ENCODE measurements at places on chromosomes 12 and 14. TPM values are rescaled to one million over a fixed set of nuclear protein-coding genes. Genes with fewer than 3 reads are reported as not detected.

DNA sequence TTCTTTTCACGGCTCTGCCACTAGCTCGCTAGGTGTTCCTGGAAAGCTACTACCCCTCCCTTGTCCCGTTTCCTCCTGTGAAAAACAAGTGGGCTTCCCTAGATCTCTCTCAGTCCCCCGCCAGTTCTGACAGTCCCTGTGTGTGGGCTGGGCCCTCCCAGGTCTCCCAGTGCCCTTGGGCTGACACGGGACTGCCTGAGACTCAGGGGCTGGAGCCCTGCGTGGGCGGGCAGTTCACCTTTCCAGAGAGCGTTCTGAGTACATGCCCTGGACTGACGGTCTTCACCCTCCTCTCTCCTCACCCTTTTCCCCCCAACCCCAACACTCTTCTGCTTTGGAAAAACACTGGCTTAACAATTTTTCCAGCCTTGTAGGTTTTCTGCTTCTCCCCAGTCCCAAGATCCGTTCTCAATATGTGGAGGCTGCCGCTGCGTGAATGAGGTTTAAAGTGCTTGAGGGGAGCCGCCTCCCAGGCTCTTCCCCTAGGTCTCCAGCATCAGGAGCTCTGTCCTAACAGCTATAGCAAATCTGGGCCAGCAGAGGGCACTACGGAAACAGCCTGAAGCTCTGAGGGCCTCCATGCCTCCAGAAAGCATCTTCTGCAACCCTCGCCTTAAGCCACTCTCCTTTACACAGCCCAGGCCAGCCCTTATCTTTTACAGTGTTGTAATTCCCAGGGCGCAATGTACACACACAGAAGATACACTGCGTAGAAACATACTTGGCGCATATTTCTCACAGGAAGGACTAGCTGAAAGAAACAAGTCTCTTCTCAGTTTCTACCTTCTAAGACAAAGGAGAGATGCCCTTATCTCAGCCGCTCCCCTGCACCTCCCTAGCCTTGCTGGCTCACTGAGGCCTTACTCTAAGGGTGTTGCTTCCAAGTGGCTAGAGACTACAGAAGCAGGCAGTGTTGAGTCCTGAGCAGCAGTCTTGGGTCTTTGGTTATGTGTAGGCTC lies 10.4 kb upstream of the DCD start:
- H3K27ac ChIP-seq, result no peak overlapping the region
- no peak for DNase-seq
- no peak overlapping the region for H3K4me3 ChIP-seq
- no peaks in the 10 kb centered on the region for H3K4me1 ChIP-seq

GRCh38 chr12:32773691-32774090 lies 18.0 kb upstream of the YARS2 start:
- H3K4me3 ChIP-seq, result no peak overlapping the region
- H3K36me3 ChIP-seq, result no peaks in the 10 kb centered on the region
- H3K27ac ChIP-seq, result no peak overlapping the region

- DNase-seq, result no peak
- H3K27me3 ChIP-seq, result no peaks in the 10 kb centered on the region
- no peaks in the 10 kb centered on the region for H3K36me3 ChIP-seq
- no peak overlapping the region for H3K27ac ChIP-seq
Measured at GRCh38 chr12:115542656-115543055, 734.8 kb downstream of the MED13L start.

- no peaks in the 10 kb centered on the region for H3K36me3 ChIP-seq
- H3K4me1 ChIP-seq, result no peaks in the 10 kb centered on the region
- H3K4me3 ChIP-seq, result no peak overlapping the region
- no peaks in the 10 kb centered on the region for H3K27me3 ChIP-seq
- DNase-seq, result no peak
Measured at GRCh38 chr12:38556647-38557046, 240.1 kb downstream of the ALG10B start.

DNA sequence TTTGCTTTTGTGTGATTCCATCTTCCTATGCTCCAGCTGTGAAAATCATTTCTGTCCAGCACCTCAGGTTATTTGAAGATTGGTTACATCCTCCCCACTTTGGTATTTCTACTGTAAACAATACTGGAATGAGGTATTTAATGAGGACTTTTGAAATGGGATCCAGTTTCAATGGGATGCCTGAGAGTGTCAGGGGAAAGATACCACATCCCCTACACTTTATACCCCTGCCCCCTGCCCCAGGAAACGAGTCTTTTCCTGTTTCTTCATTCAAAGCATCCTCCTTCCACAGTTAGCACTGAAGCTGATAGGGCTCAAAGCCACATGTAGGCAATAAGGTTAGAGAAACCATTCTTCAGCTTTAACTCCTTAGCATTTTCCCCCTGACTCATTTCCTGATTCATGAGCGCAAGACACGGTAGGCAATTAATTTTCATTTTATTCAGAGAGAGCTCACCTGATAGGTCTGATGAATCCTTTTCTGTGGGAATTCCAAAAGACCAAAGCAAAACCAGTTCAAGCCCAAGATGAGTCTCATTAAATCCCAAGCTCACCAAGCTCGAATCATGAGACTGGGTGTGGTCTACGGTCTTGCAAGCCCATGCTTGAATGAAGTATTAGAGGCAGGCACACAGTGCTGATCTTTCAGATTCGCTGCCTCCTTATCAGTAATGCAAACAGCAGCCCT lies 143.6 kb upstream of the CRY1 start:
- DNase-seq, result no peak
- no peak overlapping the region for H3K4me3 ChIP-seq
- H3K36me3 ChIP-seq, result no peaks in the 10 kb centered on the region
- H3K27ac ChIP-seq, result no peak overlapping the region

DNA sequence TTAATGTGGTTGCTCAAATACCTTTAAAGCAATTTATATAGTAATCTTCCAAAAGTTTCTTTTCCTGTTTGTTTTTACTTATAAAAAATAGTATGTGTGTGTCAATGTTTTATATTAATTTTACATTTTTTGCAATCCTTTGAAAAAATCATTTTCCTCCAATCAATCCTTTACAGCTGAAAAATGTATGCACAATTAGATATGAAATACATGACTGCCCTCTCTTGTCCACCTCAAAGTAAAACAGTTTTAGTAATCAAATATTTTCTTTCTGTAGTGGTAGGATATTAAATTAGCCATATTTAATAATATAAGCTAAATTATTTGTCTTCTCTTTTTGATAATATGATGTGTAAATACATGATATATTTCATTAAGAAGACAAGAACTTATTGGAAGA lies 269.9 kb downstream of the ADAMTS20 start:
- no peaks in the 10 kb centered on the region for H3K27me3 ChIP-seq
- no peak overlapping the region for H3K4me3 ChIP-seq
- DNase-seq, result no peak
- H3K27ac ChIP-seq, result no peak overlapping the region

- H3K4me1 ChIP-seq, result no peaks in the 10 kb centered on the region
- H3K27ac ChIP-seq, result peak within 1 kb of the TSS; percentile 99
- H3K27me3 ChIP-seq, result no peaks in the 10 kb centered on the region
- DNase-seq, result peak; percentile 93
- H3K36me3 ChIP-seq, result peaks cover 26% of the 10 kb centered on the region
- peak within 1 kb of the TSS; percentile 70 for H3K4me3 ChIP-seq
Measured at GRCh38 chr12:70242695-70243509, at the start of gene CNOT2. Gene CNOT2 (plus strand): TSS chr12:70243433. CDS start chr12:70278227, 34,794 bp downstream.

GRCh38 chr12:124371366-124371765 lies 76.5 kb downstream of the RFLNA start:
- H3K36me3 ChIP-seq, result peaks cover 22% of the 10 kb centered on the region
- H3K27ac ChIP-seq, result peak overlapping the region; percentile 89
- no peaks in the 10 kb centered on the region for H3K27me3 ChIP-seq
- H3K4me1 ChIP-seq, result no peaks in the 10 kb centered on the region

GRCh38 chr12:22658214-22658613 lies 33.2 kb downstream of the ETNK1 start:
- H3K27me3 ChIP-seq, result no peaks in the 10 kb centered on the region
- no peak overlapping the region for H3K4me3 ChIP-seq
- no peaks in the 10 kb centered on the region for H3K4me1 ChIP-seq

- H3K27ac ChIP-seq, result no peak overlapping the region
- H3K27me3 ChIP-seq, result no peaks in the 10 kb centered on the region
- no peak overlapping the region for H3K4me3 ChIP-seq
- no peak for DNase-seq
- no peaks in the 10 kb centered on the region for H3K36me3 ChIP-seq
- H3K4me1 ChIP-seq, result no peaks in the 10 kb centered on the region
Measured at GRCh38 chr12:31780096-31780495, 51.3 kb upstream of the AMN1 start.

DNA sequence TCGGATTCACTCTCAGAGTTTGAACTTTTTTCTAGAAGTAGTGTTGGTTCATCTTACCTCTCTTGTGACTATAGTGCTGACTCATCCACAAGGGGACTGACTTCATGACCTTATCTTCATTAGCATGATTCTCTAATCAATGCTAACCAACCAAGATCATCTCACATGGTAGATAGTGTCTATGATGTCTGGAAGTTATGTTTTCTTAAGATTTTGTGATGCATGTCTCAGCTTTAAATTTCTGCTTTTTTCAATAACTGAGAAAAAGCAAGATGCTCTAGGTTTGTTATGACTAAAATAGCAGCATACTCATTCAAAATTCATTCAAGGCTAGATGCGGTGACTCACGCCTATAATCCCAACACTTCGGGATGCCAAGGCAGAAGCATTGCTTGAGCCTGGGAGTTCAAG lies 12.3 kb upstream of the SLC35E3 start:
- no peaks in the 10 kb centered on the region for H3K4me1 ChIP-seq
- H3K27me3 ChIP-seq, result no peaks in the 10 kb centered on the region
- no peak for DNase-seq
- H3K27ac ChIP-seq, result no peak overlapping the region

DNA sequence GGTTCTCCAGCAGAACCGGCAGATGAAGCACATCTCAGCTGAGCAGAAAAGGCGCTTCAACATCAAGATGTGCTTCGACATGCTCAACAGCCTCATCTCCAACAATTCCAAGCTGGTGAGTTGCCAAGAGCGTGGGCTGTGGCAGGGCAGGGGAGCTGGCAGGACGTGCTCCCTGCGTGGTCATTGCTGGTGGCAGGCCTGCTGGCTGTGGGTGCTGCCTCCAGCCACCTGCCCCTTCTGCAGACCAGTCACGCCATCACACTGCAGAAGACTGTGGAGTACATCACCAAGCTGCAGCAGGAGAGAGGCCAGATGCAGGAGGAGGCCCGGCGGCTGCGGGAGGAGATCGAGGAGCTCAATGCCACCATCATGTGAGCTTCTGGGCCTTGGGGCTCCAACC lies 35.8 kb downstream of the IL31 start:
- no peaks in the 10 kb centered on the region for H3K27me3 ChIP-seq
- no peak overlapping the region for H3K27ac ChIP-seq
- no peak overlapping the region for H3K4me3 ChIP-seq

DNA sequence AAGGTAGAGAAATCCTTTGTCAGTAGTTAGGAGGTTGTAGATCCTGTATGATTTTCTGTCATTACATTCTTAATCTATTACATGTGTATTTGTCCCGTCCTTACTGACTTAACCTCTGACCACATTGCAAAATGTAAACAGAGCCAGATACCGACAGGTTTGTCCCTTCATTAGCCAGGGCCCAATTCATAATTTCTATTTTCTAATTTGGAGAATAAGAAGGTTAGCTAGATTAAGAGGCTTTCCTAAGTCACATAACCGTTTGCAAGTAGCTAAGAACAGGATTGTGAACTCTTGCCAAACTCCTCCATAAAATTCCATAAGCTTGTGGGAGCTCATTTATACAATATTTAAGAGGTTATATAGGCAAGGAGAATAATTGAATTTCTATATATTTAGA lies 352.6 kb downstream of the RAD51B start:
- no peak for DNase-seq
- no peaks in the 10 kb centered on the region for H3K4me1 ChIP-seq
- no peak overlapping the region for H3K4me3 ChIP-seq
- peak overlapping the region; percentile 84 for H3K27ac ChIP-seq
- H3K27me3 ChIP-seq, result no peaks in the 10 kb centered on the region

- H3K27me3 ChIP-seq, result no peaks in the 10 kb centered on the region
- DNase-seq, result no peak
- peaks cover 8% of the 10 kb centered on the region for H3K4me1 ChIP-seq
- H3K27ac ChIP-seq, result no peak overlapping the region
- H3K36me3 ChIP-seq, result no peaks in the 10 kb centered on the region
- H3K4me3 ChIP-seq, result no peak overlapping the region
Measured at GRCh38 chr14:20606190-20606901, 15.2 kb upstream of the RNASE12 start.

DNA sequence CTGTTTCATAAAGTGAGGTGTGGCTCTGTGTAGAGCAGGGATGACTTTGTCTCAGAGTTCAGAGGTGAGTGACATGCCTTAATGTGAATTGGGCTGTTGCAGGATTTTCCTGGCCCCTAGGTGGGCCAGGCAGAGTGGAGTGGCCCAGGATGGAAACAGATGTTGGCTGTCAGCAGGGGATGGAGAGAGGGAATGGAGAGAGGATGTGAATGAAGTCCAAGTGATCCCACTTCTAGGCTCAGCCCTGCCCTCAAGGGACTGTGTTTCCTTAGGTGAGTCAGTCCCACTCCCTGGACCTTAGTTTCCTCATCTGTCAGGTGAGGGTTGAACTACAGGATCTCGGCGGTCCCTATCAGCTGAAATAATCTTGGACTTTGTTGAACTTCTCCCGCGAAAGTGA lies 7.5 kb downstream of the GALNT16 start:
- no peaks in the 10 kb centered on the region for H3K27me3 ChIP-seq
- no peaks in the 10 kb centered on the region for H3K36me3 ChIP-seq
- no peak for DNase-seq
- no peak overlapping the region for H3K4me3 ChIP-seq
- H3K4me1 ChIP-seq, result no peaks in the 10 kb centered on the region

The TPPP2 gene
- total RNA-seq, result not detected

The OR4K2 gene
- total RNA-seq, result not detected

The KRT3 gene
- total RNA-seq, result not detected

The FKBP11 gene
- 7.1 TPM for total RNA-seq

The PROX2 gene
- total RNA-seq, result 0.16 TPM

The TTC9 gene
- 0.71 TPM for total RNA-seq

The SLC25A21 gene
- total RNA-seq, result 1.2 TPM

The CFL2 gene
- total RNA-seq, result 380 TPM

The AGAP2 gene
- 0.82 TPM for total RNA-seq

Measured in sigmoid colon (tissue), 7 donors.